ENCODE measurements at places on chromosomes 4 and X.

GRCh38 chr4:189780391-189780790 lies 160.3 kb upstream of the FRG1 start:
- DNase-seq = no peak

GRCh38 chrX:134453631-134454030 lies 6.3 kb upstream of the HPRT1 start:
- DNase-seq = no peak

- peak; percentile 8 for DNase-seq
Observed at GRCh38 chr4:157080605-157081004, 4.7 kb downstream of the GLRB start.

- no peak for DNase-seq
Observed at GRCh38 chr4:16416601-16417000, 190.3 kb upstream of the TAPT1 start.

DNA sequence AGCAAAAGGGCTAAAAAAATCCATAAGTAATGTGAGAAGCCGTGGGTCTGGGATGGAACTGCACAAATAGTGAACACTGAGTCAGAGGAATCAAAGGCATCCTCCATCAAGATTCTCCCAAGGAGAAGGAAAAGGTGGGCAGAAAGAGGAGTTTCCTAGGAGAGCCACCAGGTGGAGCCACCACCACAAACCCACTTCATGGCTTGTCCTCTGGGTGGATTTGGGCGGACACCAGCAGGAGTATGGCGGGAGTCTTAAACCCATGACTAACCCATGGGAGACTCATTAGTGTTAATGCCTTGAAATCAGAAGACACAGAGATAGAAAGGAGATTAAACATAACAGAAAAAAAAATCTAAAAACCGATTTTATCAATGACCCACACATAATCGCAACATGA lies 147.7 kb downstream of the SH3KBP1 start:
- DNase-seq = peak; percentile 10

- no peak for DNase-seq
Observed at GRCh38 chr4:124810827-124811226, 98.3 kb upstream of the ANKRD50 start.

- DNase-seq = no peak
Observed at GRCh38 chr4:105430811-105431210, 43.1 kb downstream of the PPA2 start.

DNA sequence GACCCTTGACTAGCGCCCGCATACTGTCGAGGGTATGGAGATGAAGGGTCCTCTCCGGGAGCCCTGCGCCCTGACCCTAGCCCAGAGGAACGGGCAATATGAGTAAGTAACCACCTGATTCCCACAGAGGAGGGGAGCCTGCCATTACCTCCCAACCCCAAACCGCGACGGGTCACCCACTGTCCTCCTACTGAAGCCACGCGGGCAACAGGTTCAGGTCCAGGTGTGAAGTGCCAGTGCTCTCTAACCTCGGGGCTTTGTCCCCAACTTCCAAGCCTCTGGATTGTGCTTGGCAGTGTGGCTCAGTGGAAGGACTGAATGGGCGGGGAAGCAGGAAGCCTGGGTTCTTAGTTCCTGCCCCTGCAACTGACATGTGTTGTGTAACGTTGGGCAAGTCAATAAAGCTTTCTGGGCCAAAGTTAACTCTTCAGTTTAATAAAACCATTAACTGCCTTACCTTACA lies 694 bp downstream of the OCRL start:
- DNase-seq = no peak

DNA sequence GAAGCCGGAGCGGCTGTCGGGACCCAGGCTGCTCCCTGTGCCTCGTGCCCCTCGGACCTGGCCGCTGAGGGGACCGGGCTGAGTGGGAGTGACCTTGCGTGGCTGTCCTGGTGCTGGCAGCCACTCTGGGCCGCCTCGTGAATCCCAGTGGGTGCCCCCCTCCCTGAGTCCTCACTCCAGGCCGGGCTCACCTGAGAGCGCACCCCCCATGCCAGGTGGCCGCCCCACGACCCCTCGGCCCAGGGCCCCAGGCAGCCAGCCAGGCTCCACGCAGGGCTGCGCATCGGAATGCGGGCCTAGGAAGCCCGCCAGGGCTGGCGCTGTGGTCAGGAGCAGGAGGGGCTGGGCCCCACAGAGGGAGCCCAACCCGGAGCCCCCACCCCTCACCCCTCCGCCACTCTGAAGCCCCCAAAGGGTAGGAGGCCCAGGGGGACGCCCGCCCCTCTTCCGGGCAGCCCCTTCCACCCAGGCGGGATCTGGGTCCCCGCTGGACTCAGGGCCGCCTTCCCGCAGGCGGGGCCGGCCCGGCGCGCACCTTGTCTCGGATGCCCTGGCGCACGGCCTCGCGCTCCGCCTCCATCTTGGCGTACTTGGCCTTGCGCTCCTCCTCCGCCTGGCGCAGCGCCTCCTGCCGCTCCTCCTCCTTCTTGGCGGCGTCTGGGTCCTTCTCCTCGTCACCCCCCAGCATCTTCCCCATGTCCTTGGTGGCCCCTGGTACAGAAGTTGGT lies 33.9 kb downstream of the CPLX1 start:
- DNase-seq = no peak

DNA sequence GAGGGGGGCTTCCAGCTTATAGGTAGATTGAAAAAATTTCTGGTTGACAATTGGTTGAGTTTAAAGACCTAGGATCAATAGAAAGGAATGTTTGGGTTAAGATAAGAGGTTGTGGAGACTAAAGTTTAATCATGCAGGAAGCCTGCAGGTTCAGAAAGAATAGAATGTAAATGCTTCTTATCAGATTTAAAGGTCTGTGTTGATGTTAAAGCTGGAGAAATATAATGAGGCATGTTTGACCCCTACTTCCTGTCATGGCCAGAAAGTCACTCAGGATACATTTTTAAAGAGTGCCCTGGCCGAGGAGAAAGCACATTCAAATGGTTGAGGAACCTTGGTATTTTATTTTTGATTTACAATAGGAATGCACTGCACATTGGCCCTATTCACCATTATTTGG lies 3.9 kb upstream of the RRAGB start:
- no peak for DNase-seq

DNA sequence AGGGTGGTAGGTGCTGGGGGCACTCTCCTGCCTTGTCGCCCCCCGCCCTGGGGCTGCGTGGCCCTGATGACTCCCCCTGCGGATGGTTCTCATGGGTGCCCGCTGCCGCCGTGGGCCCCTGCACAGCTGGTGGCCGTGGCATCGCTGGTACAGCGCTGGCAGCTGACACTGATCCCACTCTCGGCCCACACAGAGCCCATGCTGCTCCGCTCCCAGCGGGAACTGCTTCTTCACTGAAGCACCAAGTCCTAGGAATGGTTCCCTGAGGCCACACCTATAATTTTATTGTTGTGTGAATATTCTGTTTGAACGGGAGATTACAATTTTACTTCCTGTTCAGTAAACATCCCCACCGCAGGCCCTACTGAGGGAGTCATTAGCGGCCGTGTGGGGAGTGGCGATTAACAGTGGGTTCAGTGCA lies 138.6 kb upstream of the NKX1-1 start:
- no peak for DNase-seq

- DNase-seq = no peak
Observed at GRCh38 chr4:87105101-87105845, 115.1 kb downstream of the KLHL8 start.

DNA sequence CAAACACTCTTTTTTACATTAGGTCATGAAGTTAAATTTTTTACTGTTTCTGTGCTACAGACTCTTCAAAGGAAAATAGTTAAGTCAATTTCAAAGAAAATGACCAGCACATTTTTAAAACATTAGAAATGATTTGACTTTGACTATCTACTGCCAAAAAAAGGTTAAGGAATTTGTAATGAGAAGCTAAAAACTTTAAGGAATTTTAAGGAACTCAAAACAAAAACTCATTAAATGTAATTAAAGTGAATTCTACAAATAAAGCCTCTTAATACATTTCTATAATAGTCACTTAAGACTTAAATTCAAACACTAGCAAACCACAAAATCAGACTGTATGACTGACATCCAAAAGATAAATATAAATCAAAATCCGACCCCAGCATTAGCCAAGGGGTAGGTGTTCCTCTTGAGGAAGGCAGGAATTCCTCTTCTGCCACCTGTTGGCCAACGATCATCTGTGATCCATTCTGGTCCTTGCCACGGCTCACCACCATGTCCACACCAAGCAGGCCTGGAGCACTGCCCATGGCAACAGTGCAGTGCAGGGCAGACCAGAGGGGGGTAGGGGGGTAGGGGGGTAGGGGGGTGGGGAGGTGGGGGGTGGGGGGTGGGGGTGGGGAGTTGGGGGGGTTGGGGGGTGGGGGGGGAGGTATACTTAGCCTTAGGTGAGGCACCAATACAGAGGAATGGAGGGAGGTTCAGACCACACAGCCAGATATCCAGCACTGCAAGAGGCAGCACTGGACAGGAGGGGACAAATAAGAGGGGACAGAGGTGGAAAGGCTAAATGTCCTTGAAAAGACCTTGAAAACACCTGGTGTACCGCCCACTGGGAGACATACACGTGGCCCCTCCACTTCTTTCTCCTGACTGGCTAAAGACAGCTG lies 287.4 kb downstream of the CHIC1 start:
- DNase-seq = no peak

DNA sequence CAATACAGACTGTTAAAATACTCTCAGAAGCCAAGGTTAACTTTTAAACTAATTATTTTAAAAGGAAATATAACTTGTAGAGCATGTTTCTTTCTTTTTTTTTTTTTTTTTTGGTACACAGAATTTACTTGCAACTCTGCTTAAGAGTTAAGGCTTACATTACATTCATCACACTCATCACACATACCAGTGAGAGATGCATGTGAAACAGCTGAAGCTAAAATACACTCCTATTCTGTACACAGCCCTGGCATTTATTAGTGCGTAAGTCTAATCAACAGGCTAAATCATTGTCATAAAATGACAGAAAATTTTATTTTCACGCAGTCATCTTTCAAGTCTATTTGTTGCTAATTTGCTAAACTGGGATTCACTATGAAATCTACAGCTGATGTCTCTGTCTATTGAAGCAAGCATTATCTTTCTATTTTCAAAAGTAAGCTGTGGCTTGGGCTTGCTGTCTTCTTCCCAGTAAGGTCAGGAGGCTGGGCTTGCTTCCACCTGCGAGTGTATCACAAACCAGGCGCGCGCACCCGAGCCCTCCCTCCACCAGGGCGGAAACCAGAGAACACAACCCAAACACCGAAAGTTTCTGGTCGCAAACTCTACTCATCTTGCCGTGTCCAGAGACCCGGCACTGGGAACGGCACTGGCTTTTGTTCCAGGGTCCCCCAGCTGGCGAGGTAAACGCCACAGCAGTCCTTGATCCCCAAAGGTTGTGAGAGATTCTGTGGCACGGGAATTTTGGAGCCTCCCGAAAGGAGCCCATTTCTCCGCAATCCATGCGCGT lies 3.9 kb downstream of the MAML3 start:
- DNase-seq = no peak

- DNase-seq = no peak
Observed at GRCh38 chr4:26086621-26087441, 172.8 kb downstream of the SMIM20 start.

- no peak for DNase-seq
Observed at GRCh38 chr4:3835527-3836405, 69.6 kb downstream of the ADRA2C start.

DNA sequence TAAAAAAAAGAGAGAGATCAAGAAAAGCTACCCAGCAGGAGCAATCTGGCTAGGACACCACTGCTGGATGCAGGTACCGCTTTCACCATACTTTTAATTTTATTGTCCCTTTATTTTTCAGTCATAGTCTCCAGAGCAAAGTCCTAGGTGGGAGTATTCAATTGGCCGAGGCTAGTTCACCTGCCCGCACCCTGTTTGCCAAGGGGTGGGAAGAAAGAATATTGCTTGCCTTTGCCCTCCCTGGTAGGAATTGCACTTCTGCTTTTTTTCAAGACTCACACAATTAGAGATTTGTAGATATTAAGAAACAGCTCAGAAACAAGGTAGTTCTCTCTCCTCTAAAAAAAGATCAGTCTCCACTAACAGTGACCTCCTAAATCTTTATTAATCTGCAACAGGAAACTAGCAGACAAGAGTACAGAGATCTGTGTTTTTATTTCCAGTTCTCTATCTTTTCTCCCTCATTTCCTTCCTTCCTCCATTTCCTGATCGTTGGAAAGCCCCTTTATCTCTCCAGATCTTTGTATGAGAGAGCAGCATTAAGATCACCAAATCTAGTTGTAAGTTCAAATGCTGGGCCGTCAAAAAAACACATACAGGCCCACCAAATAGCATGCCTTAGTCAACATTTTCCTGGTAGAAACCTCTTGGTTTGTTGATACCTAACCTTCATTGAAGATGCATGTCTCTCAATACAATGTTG lies 9.4 kb upstream of the RPGR start:
- no peak for DNase-seq

DNA sequence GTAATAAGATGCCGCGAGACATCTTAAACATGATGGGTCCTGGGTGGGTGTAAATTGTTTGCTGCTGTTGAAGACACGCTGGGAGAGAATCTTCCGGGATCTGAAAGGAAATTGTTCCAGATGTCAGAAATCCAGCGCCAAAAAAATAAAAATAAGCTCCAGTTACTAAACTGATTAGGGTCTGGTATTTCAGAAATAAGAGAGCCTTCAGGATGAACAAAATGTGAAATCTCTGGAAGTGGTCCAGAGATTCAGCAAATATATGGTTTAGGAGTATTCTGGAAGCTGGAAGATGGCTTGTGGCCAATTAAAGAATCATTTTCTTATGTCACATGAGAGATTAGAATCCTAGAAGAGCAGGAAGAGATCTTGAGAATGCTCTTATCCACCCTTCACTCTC lies 75.8 kb upstream of the NHS start:
- no peak for DNase-seq

DNA sequence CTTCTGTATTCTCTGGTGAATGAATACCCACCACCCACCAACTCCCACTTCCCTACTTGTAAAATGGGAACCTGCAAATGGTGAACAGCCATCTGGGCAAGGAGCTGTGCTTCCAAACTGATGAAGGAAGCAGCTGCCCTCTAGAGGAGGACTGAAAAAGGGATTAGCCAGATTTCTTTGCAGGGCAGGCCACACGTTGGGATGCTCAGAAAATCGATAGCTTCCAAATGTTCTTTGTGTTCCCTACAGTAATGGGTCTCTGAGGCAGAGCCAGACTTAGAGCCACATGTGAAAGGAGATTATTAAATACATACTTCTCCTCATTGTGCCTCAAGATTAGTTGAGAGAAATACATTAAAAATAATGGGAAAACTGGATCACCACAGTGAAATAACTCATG lies 39.3 kb upstream of the LPAR4 start:
- no peak for DNase-seq

DNA sequence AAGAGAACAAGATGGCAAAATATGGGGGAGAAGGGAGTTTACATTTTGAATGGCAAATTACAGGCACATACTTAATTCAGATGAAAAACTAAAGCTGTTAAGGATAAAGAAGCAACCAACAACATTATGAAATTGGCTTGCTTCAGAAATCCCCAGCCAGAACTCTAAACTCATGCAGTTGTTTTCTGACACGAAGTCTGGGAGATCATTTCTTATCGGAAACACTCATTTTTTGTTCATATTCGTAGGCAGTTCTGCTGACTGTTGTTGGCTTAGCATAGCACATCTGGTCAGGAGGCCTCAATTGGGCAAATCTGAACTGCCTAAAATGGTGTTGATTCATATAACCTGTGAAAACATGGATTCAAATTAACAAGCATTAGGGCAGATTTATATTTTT lies 33.0 kb upstream of the ARHGAP6 start:
- no peak for DNase-seq

Measured in AG04450 (cell line).